ENCODE measurements at places on chromosomes 3 and 15. TPM values are rescaled to one million over a fixed set of nuclear protein-coding genes. Genes with fewer than 3 reads are reported as not detected.

Gene FOXL2
- not detected for total RNA-seq

Gene SCN5A
- 0.29 TPM for total RNA-seq

Gene ACAN
- total RNA-seq, result under 0.01 TPM

Gene HTR3E
- not detected for total RNA-seq

Gene NSUN3
- 11.4 TPM for total RNA-seq

Gene NDN
- 132 TPM for total RNA-seq

Gene ENTPD3
- not detected for total RNA-seq

Gene RASGRP1
- total RNA-seq, result under 0.01 TPM

Gene COL6A6
- 1.6 TPM for total RNA-seq

Gene GPR149
- not detected for total RNA-seq
